ENCODE measurements at places on chromosomes 4 and X. TPM values are rescaled to one million over a fixed set of nuclear protein-coding genes. Genes with fewer than 3 reads are reported as not detected.

DNA sequence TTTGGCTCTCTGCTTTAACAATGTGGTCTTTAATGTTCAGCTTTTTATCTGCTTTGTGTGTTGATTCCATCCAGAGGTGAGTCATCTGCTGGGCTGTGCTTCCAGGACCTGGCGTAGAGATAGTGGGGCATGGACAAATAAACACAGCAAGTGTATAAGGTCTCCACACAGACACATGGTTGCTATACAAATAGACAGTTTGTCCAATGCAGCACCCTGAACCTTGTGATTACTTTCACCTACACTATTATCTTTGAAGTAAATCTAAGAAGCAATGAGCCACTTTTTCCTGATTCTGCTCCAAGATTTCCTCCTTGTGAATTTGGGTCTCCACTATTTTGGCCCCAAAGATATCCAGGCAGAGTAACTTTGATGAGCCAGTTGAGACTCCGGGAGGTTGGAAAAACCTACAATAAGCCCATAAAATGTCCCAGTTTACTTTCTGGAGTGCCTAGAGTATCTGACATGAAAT, 12.1 kb downstream of the PPARGC1A start:
- DNase-seq = peak; percentile 41

The ARSJ gene
- total RNA-seq = 9.3 TPM

DNA sequence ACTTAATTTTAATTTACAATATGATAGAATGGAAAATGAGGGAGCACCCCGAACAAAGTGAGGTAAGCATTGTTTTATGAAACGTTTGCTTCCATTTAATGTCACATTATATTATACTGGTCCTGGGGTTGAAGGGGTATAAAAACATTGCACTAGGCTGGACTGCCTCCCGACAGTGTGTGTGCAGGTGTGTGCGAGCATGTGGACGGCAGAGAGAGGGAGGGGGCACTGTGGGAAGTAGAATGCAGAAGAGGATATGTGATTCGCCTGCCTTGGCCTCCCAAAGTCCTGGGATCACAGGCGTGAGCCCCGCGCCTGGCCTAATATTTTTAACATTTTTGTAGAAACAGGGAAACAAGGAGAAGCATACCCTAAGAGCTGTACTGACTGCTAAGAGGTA, 36.0 kb downstream of the IRF2 start:
- DNase-seq = peak; percentile 50

The GYPE gene
- total RNA-seq = 0.18 TPM

DNA sequence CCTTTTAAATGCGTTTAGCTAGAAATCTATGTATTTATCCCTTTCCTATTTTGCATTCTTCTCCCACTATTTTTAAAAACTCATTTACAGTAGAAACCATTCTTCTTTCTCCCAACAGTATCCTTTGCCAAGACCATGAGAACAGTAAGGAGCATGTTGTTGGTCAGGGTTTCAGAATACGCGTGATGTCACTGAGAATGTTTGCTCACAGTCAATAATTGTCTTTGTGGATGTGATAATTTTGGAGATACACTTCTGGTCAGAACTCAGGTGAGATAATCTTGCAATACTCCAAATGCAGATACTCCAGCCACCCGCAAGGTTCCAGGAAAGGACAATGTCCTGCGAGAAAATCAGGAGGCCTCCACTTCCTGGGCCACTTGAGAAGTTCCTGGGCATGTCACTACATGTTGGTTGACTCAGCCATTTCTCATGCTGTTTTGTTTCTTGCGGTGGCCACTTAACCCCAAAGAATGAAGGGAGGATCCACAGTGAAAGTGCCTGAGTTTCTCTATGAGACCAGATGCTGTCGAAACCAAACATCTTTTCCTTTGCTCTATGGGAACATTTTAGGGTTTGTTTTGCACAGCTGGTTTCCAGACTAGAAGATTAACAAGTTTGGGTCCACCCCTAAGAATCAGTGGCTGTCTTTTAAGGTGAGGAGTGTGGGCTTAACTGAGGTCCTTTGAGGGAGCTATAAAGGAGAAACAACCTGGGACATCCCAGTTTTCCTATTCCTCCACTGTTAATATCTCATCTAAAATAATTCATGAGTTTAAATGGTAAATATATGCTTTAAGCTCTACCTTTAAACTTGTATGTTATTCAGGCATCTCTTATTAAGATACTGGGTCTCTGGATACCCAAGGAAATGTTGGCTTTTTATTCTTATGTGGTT, 116.0 kb downstream of the SOWAHB start:
- DNase-seq = no peak

- no peak for DNase-seq
Observed at GRCh38 chr4:139282065-139282720, 2.2 kb upstream of the MGARP start.

Data from left colon (tissue), 2 donors.